ENCODE measurements at places on chromosomes 12 and 14.
A peak's percentile ranks its signal among the peaks of the same experiment; 100 is the strongest.

DNA sequence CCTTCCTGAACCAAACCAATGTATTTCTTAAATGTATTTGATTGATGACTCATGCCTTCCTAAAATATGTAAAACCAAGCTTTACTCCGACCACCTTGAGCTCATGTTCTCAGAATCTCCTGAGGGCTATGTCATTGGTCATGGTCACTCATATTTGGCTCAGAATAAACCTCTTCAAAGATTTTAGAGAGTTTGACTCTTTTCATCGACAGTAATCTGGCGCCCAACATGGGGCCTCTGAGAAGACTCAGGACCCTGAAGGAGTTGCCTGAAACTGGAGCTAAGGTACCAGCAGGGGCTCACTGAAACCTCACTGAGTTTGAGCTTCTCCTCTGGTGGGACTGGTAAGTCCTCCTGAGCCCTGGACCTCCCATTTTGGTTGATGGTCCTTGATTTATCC, 17.2 kb upstream of the PSMC1 start:
- peak; percentile 23 for DNase-seq

- no peak for DNase-seq
Measured at GRCh38 chr14:95499354-95499750, 17.1 kb downstream of the SYNE3 start.

GRCh38 chr14:67526676-67527459, 6.2 kb upstream of the PLEKHH1 start:
- DNase-seq = peak; percentile 36

DNA sequence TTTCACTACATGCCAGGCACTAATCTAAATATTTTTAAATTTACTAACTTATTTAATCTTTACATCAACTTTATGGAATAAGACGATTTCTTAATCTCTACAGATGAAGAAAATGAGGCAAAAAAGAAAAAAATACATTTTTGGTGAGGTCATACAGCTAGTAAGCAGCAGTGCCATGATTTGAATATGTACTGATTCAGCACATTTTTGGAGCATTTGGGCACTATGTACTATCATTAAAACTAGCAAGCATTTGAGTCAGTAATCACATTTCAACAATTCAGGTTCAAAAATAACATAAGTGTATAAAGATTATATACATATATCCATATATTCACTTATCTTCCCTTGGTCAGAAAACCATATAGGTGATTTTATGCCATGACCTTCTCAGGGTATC, 124.4 kb upstream of the TMTC1 start:
- DNase-seq = no peak

GRCh38 chr14:77738559-77739250, 22.3 kb downstream of the SNW1 start:
- DNase-seq = no peak

- DNase-seq = peak; percentile 30
Measured at GRCh38 chr14:97602438-97603117, 805.4 kb downstream of the VRK1 start.

- DNase-seq = no peak
Measured at GRCh38 chr12:117900561-117900960, 68.2 kb downstream of the KSR2 start.

- no peak for DNase-seq
Measured at GRCh38 chr12:24415934-24416333, 466.5 kb upstream of the SOX5 start.

GRCh38 chr12:100668945-100669536, 95.6 kb downstream of the GAS2L3 start:
- DNase-seq = peak; percentile 64

- no peak for DNase-seq
Measured at GRCh38 chr12:32947206-32948067, 50.9 kb upstream of the PKP2 start.

- DNase-seq = no peak
Measured at GRCh38 chr14:102893452-102893851, 29.0 kb upstream of the AMN start.

DNA sequence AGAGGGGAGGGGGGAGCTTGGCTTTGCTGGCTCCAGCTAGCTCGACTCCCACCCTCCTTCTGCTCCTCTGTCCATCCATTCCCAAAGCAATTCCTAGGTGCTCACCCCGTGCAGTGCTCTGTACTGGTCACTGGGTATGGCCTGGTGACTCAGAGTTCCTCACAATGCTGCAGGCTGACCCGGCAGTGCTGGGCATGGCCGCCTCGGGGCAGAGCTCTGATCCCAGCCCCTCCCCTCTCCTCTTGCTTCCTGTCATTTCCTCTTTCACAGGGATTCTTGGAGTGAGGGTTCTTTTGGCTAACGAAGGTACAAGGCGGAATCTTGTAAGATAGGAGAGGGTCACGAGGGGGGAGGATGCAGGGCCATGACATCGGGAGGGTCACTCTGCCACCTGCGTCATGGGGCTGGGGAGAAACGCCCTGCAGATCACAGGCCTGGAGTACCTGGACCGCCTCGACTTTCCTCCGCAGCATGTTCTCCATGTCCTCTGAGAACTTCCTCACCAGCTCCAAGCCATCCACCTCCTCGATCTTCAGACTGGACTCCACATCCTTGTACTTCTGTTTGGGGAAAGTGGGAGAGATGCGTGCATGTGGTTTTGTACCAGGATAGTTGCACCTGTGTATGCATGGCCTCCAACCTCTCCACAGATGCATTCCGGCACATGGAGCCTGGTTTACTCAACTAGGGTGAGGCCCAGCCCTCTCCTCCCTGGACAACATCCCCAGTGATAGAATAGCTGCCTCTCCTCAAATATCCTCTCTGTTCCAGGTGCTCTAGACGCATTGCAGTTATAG, 5.7 kb downstream of the CACNA2D4 start:
- DNase-seq = no peak

DNA sequence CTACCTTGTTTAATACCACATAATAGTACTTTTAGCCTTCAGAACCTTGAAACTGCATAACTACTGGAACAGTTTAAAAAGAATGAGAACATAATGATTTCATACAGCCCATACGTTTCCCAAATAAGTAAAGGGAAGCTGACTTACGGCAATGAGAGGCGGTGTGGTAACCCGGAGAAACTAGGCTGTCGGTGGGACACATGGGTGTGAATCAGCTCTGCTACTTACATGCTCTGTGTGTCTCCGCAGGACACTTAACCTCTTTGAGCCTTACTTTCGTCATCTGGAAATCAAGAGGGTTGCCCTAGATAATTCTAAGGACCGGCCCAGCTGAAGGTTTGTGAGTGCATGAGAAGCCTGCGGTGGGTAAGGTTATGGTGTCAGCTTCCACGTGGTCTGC, 49.3 kb upstream of the PLEKHG3 start:
- no peak for DNase-seq

DNA sequence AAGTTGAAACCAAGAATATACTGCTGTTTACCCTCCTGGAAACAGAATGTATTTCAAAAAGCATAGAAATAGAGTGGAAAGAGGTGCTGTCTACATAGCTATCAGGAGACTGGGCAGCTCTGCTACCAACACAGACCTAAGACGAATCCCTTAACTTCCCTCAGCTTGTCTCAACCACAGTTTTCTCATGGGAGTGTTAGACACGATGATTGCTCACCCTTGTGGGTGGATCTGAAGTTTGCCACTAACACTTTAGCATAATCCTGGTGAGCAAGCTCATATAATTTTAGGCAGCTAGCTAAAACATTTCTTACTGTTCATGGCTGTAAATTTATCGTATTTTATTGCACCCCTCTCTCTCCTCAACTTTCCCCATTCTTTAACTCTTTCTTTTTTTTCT, 38.5 kb downstream of the C12orf75 start:
- DNase-seq = no peak

DNA sequence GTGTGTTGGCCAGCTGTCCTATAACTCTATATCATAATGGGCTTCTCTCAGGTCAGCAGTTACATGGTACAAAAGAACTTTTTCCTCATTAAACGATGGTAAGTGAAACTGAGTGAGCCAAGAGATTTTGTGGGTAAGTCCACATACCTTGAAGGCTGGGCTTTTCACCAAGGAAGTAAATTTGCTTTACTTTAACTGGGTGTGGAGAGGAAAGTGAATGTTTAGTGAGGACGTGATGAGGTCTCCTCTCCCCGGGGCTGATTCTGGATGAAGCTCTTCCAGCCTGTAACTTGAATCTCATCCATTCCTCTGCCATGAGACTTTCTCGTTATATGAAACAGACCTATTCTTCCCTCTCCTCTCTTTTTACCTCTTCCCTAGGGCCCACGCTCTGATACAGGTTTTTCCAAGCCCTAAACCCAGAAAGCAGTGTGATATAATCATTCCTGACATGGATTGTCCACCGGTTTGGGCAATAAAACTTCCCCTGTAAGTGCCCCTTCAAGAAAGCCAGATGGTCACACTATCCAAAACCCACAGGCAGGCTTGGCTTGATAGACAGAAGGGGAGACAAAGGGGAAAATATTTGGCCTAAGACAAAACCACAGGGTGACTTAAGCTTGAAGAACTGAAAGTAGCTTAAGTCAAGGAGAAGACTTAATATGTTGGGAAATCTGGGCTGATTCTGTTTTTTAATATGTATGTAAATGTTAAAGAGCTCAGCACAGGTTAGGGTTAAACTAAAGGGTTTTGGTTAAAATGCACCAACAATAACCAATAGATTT, 50.3 kb downstream of the CIT start:
- no peak for DNase-seq

- DNase-seq = no peak
Measured at GRCh38 chr12:57178213-57178612, 30.8 kb upstream of the LRP1-AS start.

DNA sequence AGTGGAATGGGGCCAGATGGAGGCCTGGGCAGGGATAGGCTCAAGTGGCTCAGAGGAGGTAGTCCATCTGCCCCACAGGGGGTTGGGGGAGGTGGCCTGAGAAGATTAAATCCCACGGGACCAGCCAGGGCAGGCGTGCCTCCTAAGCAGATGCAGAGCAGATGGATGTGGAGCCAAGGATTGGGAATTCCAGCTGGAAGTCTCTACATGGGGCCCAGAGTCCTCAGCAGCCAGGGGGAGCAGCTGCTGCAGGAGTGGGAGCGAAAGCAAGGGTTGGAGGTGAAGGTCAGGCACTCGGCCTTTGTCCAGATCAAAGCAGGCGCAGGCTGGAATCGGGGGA, 42.4 kb upstream of the VRK1 start:
- DNase-seq = no peak

- no peak for DNase-seq
Measured at GRCh38 chr12:11980115-11980514, 90.6 kb upstream of the BCL2L14 start.

- no peak for DNase-seq
Measured at GRCh38 chr14:21537090-21537424, 10.9 kb upstream of the SALL2 start.

Measured in stimulated activated naive CD8-positive, alpha-beta T cell treated with anti-CD3 and anti-CD28 coated beads, Interleukin-15, Interleukin-2, amounts not matched to agents 100 U/mL and 50 U/mL, for 24 hours (primary cell).